ENCODE measurements at places on chromosomes 6 and 20.

DNA sequence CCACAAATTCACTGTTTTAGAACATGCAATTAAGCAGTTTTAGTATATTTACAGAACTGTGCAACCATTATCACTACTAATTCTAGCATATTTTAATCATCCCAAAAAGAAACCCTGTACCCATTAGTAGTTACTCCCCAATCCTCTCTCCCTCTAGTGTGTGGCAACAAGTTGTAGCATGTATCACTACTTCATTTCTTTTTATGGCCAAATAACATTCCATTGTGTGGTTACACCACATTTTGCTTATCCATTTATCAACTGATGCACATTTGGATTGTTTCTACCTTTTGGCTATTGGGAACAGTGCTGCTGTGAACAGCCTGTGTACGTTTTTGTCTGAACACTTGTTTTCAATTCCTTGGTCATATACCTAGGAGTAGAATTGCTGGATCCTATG is 31.5 kb upstream of the FKBP1A start:
- no peak overlapping the region for H3K4me3 ChIP-seq
- H3K27ac ChIP-seq: no peak overlapping the region
- DNase-seq: no peak
- no peaks in the 10 kb centered on the region for H3K27me3 ChIP-seq
- peaks cover 7% of the 10 kb centered on the region for H3K4me1 ChIP-seq

- no peak overlapping the region for H3K27ac ChIP-seq
- no peaks in the 10 kb centered on the region for H3K27me3 ChIP-seq
- H3K4me3 ChIP-seq: no peak overlapping the region
- DNase-seq: no peak
- H3K36me3 ChIP-seq: no peaks in the 10 kb centered on the region
- H3K4me1 ChIP-seq: no peaks in the 10 kb centered on the region
Observed at GRCh38 chr6:161951126-161951525, 677.3 kb upstream of the AGPAT4 start.

- no peak within 1 kb of the TSS for H3K27ac ChIP-seq
- no peak within 1 kb of the TSS for H3K4me3 ChIP-seq
- H3K27me3 ChIP-seq: peaks cover 25% of the 10 kb centered on the region
Observed at GRCh38 chr6:32763421-32763820, at the start of gene HLA-DQB2. HLA-DQB2 (minus strand) TSS chr6:32763532; CDS start chr6:32763470, 62 bp downstream.

- no peak overlapping the region for H3K27ac ChIP-seq
- peaks cover 8% of the 10 kb centered on the region for H3K4me1 ChIP-seq
- H3K36me3 ChIP-seq: no peaks in the 10 kb centered on the region
- no peak for DNase-seq
- H3K4me3 ChIP-seq: no peak overlapping the region
Observed at GRCh38 chr6:139939189-139939979, 564.9 kb upstream of the CITED2 start.

DNA sequence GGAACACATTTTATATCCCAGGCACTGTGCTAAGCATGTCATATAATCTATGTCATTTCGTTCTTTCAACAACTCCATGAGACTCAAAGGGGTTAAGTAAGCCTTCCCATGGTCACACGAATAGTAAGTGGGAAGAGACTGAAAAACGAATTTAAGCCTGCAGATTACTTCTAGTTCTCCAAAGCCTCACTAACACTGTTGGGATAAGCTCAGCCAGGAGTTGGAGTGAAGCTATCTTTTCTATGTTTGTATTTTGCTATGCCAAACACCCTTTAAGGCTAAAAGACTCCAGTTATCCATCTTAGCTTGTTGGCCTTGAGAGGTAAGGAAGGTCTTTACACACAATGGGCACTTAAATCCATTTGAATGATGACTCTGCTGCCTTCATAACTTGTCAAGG is 148.1 kb upstream of the UST start:
- no peak overlapping the region for H3K4me3 ChIP-seq
- H3K27me3 ChIP-seq: peaks cover 20% of the 10 kb centered on the region
- H3K4me1 ChIP-seq: no peaks in the 10 kb centered on the region

DNA sequence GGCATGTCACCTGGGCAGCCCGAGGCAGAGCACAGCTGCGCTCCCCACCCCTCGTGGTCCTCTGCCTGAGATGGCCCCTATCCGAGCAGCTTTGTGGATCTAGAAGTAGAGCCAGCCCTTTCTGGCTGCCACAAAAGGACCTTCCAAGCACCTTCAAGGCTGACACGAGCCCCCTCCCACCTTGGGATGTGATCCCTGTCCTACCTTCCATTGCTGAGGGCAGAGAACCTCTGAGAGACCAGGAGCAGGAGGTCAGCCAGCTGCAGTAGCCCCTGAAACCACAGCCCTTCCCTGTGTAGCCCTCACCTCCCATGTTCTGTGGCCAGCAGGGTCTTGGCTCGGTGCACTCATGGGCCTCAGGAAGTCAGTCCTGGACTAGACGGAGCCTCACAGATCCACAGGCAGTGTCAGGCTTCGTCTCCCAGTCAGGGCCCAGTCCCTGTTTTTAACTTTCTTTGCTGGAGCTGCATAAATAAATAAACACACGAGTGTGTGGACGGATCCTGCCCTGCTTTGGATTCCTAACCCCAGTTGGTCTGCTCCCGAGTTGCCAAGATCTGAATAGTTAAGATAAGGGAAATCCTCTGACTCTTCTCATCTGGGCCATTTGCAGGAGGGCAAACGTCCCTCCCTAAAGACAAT is 507.7 kb downstream of the PREX1 start:
- peaks cover 8% of the 10 kb centered on the region for H3K27me3 ChIP-seq
- H3K27ac ChIP-seq: no peak overlapping the region
- no peaks in the 10 kb centered on the region for H3K4me1 ChIP-seq
- no peaks in the 10 kb centered on the region for H3K36me3 ChIP-seq
- H3K4me3 ChIP-seq: no peak overlapping the region
- DNase-seq: no peak

Data from activated naive CD8-positive, alpha-beta T cell treated with anti-CD3 and anti-CD28 coated beads, Interleukin-2, amount 50 U/mL, for 24 hours (primary cell).